ENCODE measurements at places on chromosomes 2 and 18. TPM values are rescaled to one million over a fixed set of nuclear protein-coding genes. Genes with fewer than 3 reads are reported as not detected.

Gene IL36RN
- total RNA-seq = 0.12 TPM

Gene RTP5
- total RNA-seq = not detected

Gene IL37
- total RNA-seq = not detected

Gene MOCOS
- total RNA-seq = 2.7 TPM

Gene SCYGR4
- not detected for total RNA-seq

Gene ACMSD
- not detected for total RNA-seq

Gene FKBP1B
- 11.9 TPM for total RNA-seq

Gene ALK
- total RNA-seq = not detected

Gene DLX1
- 2.8 TPM for total RNA-seq

Gene TRIM43
- 0.07 TPM for total RNA-seq

Gene ALPG
- 0.71 TPM for total RNA-seq

Gene COPS7B
- total RNA-seq = 39.0 TPM

Gene IL36A
- not detected for total RNA-seq

Gene MC2R
- total RNA-seq = not detected

Gene EPAS1
- total RNA-seq = 125 TPM

Gene CCDC68
- total RNA-seq = 5.8 TPM

Gene RFTN2
- not detected for total RNA-seq

Gene KATNAL2
- 2.6 TPM for total RNA-seq

Gene CNGA3
- total RNA-seq = 0.09 TPM

Gene SLC4A3
- total RNA-seq = 2.9 TPM

Gene C2orf81
- 3.6 TPM for total RNA-seq

Gene MAP2
- 1.2 TPM for total RNA-seq

Gene TPGS2
- total RNA-seq = 79.9 TPM

Gene MAPRE3
- 11.4 TPM for total RNA-seq

Gene ICOS
- total RNA-seq = not detected

Gene ZC3H8
- 15.6 TPM for total RNA-seq
